ENCODE measurements at places on chromosomes 7 and 10.

- DNase-seq, result peak; percentile 58
These were observed 96.3 kb downstream of the DNAJB6 start for GRCh38 chr7:157432957-157433576.

- DNase-seq, result no peak
These were observed 64.3 kb downstream of the RGS10 start for GRCh38 chr10:119478111-119478802.

DNA sequence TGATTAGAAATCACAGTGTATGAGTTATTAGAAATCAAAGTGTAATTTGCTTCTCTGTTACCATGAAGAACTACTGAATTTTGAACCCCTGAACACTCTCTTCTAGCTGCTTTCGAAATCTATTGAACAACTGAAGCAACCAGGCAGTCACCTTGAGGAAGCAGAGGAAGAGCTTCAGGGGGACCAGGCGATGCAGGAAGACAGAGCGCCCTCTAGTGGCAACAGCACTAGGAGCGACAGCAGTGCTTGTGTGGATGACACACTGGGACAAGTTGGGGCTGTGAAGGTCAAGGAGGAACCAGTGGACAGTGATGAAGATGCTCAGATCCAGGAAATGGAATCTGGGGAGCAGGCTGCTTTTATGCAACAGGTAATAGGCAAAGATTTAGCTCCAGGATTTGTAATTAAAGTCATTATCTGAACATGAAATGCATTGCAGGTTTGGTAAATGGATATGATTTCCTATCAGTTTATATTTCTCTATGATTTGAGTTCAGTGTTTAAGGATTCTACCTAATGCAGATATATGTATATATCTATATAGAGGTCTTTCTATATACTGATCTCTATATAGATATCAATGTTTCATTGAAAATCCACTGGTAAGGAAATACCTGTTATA lies 170.7 kb downstream of the HDAC9 start:
- DNase-seq, result peak; percentile 57

- DNase-seq, result no peak
These were observed 193.2 kb downstream of the AGMO start for GRCh38 chr7:15368653-15369052.

Measured in activated naive CD4-positive, alpha-beta T cell treated with anti-CD3 and anti-CD28 coated beads, Interleukin-2, amount 50 U/mL, for 72 hours (primary cell).